ENCODE measurements at places on chromosomes 13 and 19. TPM values are rescaled to one million over a fixed set of nuclear protein-coding genes. Genes with fewer than 3 reads are reported as not detected.
A peak's percentile ranks its signal among the peaks of the same experiment; 100 is the strongest.

GRCh38 chr19:18660051-18660910 is 23.2 kb upstream of the CRTC1 start:
- H3K4me1 ChIP-seq = peaks cover 33% of the 10 kb centered on the region
- peak overlapping the region; percentile 16 for H3K4me3 ChIP-seq
- H3K36me3 ChIP-seq = no peaks in the 10 kb centered on the region
- peaks cover 15% of the 10 kb centered on the region for H3K27me3 ChIP-seq
- DNase-seq = no peak
- H3K27ac ChIP-seq = no peak overlapping the region

The MRPL54 gene
- 29.4 TPM for total RNA-seq

DNA sequence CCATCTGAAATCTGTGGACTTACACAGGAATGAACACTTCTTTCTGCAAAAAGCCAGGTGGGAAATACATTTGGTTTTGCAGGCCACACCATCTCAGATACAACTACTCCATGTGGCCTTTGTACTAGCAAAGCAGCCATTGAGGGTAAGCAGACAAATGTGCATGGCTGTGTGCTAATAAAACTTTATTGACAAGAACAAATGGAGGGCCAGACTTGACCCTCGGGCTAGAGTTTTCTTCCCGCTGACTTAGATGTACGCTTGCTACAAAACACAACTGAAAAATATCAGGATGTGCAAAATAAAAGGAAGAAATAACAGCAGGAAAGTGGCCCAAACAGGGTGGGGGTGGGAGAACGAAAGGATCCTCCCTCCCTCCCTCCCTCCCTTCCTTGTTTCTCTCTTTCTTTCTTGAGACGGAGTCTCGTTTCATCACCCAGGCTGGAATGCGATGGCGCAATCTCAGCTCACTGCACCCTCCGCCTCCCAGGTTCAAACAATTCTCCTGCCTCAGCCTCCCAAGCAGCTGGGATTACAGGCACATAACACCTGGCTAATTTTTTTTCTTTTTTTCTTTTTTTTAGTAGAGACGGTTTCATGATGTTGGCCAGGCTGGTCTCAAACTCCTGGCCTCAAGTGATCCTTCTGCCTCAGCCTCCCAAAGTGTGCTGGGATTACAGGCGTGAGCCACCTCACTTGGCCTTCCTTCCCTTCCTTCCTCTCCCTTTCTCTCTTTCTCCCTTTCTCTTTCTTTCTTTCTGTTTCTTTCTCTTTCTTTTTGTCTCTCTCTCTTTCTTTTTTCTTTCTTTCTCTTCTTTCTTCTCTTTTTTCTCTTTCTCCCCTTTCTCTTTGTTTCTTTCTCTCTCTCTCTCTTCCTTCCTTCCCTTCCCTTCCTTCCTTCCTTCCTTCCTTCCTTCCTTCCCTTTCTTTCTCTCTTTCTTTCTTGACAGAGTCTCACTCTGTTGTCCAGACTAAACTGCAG is 29.3 kb downstream of the CCL25 start:
- no peak overlapping the region for H3K27ac ChIP-seq
- H3K4me3 ChIP-seq = no peak overlapping the region
- no peaks in the 10 kb centered on the region for H3K36me3 ChIP-seq
- DNase-seq = no peak
- no peaks in the 10 kb centered on the region for H3K27me3 ChIP-seq
- no peaks in the 10 kb centered on the region for H3K4me1 ChIP-seq

- no peak overlapping the region for H3K4me3 ChIP-seq
- no peak for DNase-seq
- H3K36me3 ChIP-seq = no peaks in the 10 kb centered on the region
- no peaks in the 10 kb centered on the region for H3K27me3 ChIP-seq
Measured at GRCh38 chr13:114056205-114057013, 76.0 kb downstream of the RASA3 start.

The FAM187B gene
- not detected for total RNA-seq

- H3K36me3 ChIP-seq = peaks cover 28% of the 10 kb centered on the region
- peak overlapping the region; percentile 91 for H3K4me3 ChIP-seq
- peaks cover 11% of the 10 kb centered on the region for H3K4me1 ChIP-seq
- no peaks in the 10 kb centered on the region for H3K27me3 ChIP-seq
- H3K27ac ChIP-seq = peak overlapping the region; percentile 53
Measured at GRCh38 chr19:12932392-12933286, 872 bp downstream of the FARSA start.

The BRCA2 gene
- total RNA-seq = 22.9 TPM

GRCh38 chr19:51594774-51595109 is 23.7 kb downstream of the ZNF175 start:
- no peak overlapping the region for H3K27ac ChIP-seq
- H3K4me3 ChIP-seq = peak overlapping the region; percentile 60
- DNase-seq = no peak

DNA sequence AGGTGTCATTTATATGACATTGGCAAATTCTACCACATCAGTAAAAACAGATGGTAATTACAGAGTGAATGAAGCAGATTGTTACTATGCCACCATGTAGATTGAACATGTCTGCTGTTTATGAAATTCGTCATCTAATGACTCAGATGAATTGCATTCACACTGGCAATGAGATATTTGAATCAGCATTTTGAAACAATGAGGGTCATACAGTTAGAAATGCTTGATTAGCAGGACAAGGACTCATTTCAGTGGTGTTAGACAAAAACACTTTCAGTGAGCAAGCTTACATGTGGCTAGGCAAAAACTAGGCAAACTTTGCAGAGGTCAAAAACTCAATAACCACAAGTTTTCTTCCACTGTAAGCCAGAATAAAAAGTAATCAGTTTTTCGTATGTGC is 1165.0 kb downstream of the SLITRK1 start:
- peak overlapping the region; percentile 18 for H3K27ac ChIP-seq
- DNase-seq = peak; percentile 41
- peaks cover 20% of the 10 kb centered on the region for H3K4me1 ChIP-seq
- no peaks in the 10 kb centered on the region for H3K27me3 ChIP-seq

The LILRB2 gene
- total RNA-seq = not detected

DNA sequence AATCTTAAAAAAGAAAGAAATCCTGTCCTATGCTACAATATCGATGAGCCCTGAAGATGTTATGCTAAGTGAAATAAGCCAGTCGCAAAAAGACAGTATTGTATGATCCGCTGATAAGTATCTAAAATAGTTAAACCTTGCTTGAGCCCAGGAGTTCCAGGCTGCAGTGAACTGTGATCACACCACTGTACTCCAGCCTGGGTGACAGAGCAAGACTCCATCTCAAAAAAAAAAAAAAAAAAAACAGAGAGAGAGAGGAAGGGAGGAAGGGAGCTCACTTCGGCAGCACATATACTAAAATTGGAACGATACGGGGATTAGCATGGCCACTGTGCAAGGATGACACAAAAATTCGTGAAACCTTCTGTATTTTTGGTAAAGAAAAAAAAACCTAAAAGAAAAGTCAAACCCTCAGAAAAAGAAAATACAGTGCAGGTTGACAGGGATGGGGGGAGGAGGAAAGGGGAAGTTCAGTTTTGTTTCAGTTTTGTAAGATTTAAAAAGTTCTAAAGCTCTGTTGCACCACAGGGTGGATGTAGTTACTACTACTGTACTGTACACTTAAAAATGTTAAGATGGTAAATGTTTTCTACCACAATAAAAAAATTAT is 8.4 kb downstream of the CLASRP start:
- no peaks in the 10 kb centered on the region for H3K27me3 ChIP-seq
- no peak overlapping the region for H3K4me3 ChIP-seq
- H3K27ac ChIP-seq = 0 out of 2 replicates have a peak overlapping the region, but pooled peaks have one; percentile 14
- no peak for DNase-seq

DNA sequence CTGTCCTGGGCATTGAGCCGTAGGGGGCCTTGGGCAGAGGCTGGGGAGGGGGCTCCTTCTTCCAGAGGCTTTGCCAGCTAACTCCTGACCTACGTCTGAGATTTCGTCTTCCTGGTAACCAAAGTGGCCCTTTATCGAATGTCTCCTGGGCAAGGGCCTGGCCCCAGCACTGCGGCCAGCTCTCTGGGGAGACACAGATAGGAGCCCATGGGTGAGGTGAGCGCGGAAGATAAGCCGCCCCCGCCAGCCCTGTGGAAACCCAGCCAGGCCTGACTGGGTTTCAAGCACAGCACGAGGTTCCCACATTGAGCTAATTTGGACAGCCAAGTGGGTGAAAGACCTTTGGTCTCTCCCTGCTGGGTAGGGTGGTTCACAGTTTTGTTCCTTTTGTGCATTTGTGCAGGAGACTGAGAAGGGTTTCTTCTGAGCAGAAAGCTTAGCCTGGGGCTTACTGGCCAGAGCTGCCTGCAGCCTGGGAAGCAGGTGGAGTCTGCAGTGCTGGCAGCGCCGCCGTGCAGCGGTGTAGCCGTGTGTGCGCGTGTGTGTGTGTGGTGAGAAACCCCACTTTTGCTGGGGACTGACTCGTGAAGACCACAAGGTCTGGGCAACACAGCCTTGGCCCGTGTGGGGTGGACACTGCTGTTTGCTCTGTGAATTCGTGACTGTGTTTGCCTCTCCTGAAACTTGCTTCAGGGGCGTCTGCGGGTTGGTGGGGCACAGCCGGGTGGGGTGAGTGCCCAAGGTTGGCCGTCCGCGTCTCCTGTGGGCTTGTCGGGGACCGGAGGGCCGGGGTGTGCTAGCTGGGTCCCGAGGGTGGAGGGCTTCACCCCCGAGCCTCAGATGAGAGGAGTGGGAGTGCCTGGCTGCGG is 2.5 kb downstream of the BSG start:
- H3K27me3 ChIP-seq = no peaks in the 10 kb centered on the region
- DNase-seq = no peak
- H3K36me3 ChIP-seq = peaks cover 30% of the 10 kb centered on the region
- no peak overlapping the region for H3K27ac ChIP-seq
- H3K4me3 ChIP-seq = no peak overlapping the region

DNA sequence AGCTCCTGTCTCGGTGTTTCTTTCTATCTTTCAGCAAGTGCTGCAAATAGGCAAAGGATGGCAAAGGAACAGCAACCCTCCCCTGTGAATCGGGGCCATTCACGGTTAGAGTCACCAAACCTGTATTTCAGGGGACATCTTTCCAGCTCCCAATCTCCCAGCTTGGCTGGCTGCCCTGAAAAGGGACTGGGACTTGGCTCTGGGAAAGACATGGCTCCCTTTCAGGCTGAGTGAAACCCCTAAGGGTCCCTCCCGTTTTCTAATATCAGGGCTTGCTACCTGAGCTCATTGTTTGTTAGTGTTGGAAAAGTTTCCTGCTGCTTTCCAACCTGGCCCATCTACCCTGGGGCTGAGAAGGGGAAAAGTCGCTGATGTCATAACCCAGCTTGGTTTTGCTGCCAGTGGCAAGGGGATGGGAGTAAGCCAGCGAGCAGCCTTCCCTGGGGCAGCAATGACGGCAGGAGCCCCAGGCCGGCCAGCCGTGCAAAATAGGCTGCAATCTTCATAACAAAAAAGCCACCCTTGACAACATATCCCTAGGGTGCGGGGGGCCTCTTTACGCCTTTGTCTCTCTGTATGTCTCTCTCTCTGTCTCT is 29.9 kb downstream of the SERP2 start:
- no peak overlapping the region for H3K27ac ChIP-seq
- H3K4me3 ChIP-seq = no peak overlapping the region
- no peaks in the 10 kb centered on the region for H3K36me3 ChIP-seq
- no peak for DNase-seq
- 0 out of 2 replicates have a peak, but pooled peaks cover 3% of the 10 kb centered on the region for H3K27me3 ChIP-seq

The GRK1 gene
- not detected for total RNA-seq

DNA sequence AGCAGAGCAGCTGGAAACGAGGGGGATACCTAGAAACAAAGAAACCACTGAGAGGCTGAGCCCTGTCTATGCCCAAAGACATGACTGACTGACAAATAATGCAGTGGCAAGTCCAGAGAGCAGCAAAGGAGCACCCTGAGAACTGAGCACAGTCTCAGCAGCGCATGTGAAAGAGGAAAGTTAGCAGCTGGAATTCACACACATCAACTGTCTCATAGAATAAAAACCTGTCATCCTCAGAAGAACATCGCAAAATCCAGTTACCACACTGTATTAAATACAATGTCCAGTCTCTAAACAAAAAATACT is 24.1 kb upstream of the DLEU7 start:
- H3K36me3 ChIP-seq = no peaks in the 10 kb centered on the region
- H3K27me3 ChIP-seq = no peaks in the 10 kb centered on the region
- no peak for DNase-seq
- no peak overlapping the region for H3K4me3 ChIP-seq

The GSX1 gene
- not detected for total RNA-seq

DNA sequence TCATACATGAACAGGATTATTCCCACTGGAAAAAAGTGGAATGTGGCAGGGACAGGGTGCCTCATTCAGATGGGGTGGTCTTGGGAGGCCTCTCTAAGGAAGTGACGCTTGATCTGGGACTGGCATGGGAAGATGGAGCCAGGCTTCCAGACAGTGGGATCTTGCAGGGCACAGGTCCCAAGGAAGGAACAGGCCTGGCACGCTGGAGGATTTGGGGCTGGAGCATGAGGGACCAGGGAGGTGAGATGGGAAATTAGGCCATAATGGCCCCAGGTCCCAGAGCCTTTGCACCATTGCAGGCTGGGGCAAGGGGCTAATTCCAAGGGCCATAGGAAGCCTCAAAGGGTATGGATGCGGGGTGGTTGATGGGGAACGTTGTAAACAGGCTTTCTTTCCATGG is 9.2 kb downstream of the ZNF536 start:
- H3K4me1 ChIP-seq = no peaks in the 10 kb centered on the region
- no peaks in the 10 kb centered on the region for H3K36me3 ChIP-seq
- DNase-seq = no peak
- H3K4me3 ChIP-seq = no peak overlapping the region
- no peaks in the 10 kb centered on the region for H3K27me3 ChIP-seq

DNA sequence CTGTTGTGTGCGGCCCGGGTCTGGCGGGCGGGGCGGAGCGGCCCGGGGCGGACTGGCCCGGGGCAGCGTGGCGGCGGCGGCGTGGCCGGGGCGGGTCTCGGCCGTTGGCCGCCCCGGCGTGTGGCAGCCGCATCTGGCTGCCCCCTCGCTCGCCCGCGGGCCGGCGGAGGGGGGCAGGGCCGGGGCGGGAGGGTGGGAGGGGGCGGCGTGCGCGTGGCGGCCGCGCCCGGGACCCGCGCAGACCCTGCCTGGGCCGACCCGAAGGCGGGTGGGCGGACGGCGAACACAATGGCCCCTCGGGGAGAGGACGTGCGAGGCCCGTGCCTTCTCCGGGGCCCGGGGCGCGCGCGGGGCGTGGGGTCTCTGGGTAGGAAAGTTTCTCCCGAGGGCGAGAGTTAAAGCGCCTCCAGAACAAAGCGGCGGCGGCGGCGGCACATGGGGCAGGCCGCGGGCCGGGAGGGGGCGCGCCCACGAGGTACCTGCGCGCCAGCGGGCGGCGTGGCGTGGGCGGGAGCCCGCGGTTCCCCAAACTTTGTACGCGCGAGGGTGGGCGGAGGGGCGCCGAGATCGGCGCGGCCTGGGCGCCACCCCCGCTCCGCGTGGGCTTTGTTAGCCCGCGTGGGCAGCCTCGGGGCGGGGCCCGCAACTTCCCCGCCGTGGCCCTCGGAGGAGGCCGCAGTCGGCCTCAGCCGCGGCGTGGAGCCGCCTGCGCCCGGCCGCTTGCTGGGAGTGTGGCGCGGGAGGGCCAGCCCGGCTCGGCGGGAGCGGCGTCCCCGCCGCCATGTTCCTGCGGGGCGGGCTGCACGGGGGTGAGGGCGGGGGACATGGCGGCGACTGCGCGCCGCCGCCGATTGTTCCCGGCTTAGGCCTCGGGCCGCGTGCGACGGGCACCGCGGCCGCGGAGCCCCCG is 764 bp downstream of the MIR17HG start:
- no peaks in the 10 kb centered on the region for H3K27me3 ChIP-seq
- H3K4me3 ChIP-seq = peak overlapping the region; percentile 97
- H3K4me1 ChIP-seq = peaks cover 8% of the 10 kb centered on the region
- peak overlapping the region; percentile 72 for H3K27ac ChIP-seq
